SJCRH30 (cell line): ENCODE measurements at places on chromosomes 2 and 18.
A peak's percentile ranks its signal among the peaks of the same experiment; 100 is the strongest.

- DNase-seq: no peak
Measured at GRCh38 chr18:74897971-74898657, 300.4 kb downstream of the ZNF407 start.

DNA sequence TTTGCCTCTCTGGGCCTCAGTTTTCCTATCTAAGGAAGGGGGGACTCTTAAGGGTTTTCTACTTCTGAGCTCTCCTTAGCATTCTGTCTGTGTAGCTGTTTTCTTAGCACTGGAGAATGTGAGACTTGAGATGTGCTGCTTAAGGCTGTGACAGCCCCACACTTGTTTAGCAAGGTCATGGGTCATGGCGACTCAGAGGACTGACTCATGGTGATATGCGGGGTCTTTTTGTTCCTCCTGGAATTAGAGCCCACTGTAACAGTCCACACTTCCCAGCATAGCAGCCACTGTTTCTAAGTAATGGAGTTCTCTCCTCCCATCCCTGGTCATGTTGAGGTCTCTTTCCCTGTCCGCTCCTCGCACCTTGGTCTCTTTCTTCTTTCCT is 4.1 kb upstream of the LPIN1 start:
- DNase-seq: no peak

GRCh38 chr2:231449503-231450054 is 14.7 kb downstream of the NCL start:
- DNase-seq: no peak

- no peak for DNase-seq
Measured at GRCh38 chr2:88167740-88168139, 2.4 kb upstream of the THNSL2 start.

- peak; percentile 85 for DNase-seq
Measured at GRCh38 chr2:29309090-29310029, 194.1 kb downstream of the CLIP4 start.

DNA sequence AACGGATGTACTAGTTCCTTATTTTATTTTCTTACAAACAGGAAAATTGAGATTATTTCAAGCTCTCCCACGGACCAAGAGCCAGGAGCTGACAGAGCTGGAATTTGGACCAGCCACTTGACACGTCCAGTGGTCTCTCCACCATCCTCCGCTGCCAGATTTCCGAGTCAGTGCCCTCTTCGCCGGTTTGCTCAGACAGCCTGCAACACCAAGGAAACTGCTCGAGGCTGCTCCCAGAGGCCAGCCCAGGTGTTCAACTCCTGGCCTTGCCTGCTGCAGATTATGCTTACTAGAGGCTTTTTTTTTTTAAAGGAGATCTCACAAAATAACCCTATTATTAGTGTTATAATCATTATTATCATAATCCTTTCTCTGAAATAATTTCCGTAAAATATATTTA is 779.8 kb downstream of the RNF144A start:
- no peak for DNase-seq

- no peak for DNase-seq
Measured at GRCh38 chr2:100248971-100249370, 73.3 kb downstream of the LONRF2 start.

- no peak for DNase-seq
Measured at GRCh38 chr2:40240070-40240469, 211.8 kb downstream of the SLC8A1 start.

DNA sequence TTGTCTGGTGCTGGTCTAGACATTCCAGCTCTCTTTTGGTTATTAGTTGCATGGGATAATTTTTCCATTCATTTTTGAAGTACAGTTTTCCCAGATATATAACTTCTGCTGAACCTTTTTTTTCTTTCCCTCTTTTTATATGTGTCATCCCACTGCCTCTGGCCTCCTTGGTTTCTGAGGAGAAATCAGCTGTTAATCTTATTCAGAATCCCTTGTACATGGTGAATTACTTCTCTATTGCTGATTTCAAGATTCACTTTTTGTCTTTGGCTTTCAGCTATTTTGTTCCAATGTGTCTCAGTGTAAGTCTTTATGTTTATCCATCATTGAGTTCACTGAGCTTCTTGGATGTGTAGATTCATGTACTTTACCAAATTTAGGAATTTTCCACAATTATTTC is 99.7 kb downstream of the ARHGEF4 start:
- no peak for DNase-seq

GRCh38 chr2:27123302-27124150 is at the start of gene ABHD1:
TSS of gene ABHD1 (plus strand) at chr2:27123815. CDS start at chr2:27123949, 134 bp downstream.
- no peak for DNase-seq

DNA sequence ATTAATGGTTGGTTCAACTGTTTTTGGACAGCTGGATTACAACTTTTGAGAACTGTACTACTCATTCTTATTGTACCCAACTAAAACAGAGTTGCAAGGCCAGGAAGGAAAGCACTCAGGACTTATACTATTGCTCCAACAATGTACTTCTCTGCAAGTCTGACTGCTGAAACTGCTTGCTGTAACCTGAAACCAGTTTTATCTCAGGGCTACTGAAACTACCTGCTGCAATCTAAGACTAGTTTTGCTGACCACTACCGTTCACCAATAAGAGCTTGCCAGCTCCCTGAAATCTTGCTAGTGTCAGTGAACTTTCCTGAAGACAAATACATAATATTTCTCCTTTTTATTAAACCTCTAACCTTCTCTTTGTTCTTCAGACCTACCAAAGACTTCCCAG is 157.3 kb downstream of the CDCA7 start:
- no peak for DNase-seq

GRCh38 chr2:197293252-197294007 is 17.1 kb downstream of the ANKRD44 start:
- DNase-seq: no peak

DNA sequence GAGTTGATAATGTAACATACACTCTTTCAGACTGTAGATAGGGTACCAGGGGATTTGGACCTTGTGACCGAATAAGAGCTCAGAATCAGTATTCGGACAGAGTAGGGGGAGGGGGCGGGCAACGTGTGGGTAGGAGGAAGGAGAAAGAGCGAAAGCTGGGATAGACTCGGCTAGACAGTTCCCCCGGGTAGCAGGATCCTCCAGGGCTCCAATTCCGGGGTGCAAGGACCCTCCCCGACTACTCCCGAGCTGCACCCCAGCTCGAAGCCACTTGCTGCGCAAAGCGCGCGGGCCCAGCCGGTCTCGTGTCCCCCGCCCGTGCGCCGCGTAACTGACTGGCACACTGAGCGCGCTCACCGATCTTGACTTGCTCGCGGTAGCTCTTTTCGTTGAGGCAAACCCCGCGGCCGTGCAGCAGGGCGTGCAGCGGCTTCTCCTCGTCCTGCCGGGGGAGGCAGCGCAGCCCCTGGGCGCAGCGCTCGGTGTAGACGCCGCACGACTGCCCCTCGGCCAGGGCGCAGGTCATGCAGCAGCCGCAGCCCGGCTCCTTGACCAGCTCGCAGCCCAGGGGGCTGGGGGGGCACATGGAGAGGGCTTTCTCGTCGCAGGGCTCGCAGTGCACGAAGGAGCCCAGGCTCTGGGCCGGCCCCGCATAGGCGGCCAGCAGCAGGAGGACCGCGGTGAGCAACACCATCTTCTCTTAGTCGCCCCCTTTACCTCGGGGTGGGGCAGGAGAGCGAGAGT is 1.1 kb downstream of the IGFBP5 start:
- DNase-seq: peak; percentile 66

DNA sequence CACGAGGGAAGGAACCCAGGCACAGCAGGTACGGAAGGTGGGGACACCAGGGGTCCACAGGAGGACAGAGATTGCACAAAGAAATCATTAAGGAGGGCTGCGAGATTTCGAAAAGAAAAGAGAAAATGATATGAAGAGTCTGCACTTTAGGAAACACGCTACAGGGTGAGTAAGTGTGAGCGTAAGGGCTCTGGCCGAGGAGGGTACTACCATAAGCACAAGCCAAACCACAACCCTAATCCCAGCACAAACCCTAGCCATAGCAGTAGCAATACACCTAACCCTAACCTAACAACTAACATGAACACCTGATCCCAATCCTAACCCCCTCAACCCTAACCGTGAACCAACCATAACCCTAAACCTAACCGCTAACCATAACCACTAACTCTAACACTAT is 104.0 kb downstream of the ZNF516 start:
- no peak for DNase-seq

GRCh38 chr2:62200291-62200841 is 4.5 kb downstream of the B3GNT2 start:
- no peak for DNase-seq

DNA sequence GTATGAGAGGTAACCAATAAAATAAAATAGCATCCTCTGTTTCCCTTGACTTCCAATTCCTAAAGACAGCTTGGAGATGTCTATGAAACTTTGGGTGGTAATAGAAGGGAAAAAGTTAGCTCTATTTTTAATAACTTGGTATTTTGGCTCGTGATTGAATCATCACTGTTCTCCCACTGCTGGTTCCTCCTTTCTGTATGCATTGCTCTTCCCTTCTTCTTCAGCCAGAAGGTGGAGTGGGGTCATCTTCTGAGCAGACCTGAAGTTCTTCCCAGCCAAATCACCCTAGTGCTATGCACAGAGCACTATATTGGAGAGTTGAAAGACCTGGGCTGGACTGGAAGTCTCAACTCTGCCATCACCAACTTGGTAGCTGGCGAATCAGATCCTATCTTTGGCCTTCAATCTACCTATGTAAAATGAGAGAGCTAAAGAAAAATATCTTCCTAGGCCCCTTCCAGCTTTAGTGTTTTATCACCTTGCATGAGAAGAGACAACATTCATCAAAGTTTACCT is 54.1 kb downstream of the CPO start:
- no peak for DNase-seq

- no peak for DNase-seq
Measured at GRCh38 chr2:141929331-141930252, 201.2 kb downstream of the LRP1B start.

GRCh38 chr2:218992703-218993344 is 398 bp downstream of the CRYBA2 start:
- no peak for DNase-seq

DNA sequence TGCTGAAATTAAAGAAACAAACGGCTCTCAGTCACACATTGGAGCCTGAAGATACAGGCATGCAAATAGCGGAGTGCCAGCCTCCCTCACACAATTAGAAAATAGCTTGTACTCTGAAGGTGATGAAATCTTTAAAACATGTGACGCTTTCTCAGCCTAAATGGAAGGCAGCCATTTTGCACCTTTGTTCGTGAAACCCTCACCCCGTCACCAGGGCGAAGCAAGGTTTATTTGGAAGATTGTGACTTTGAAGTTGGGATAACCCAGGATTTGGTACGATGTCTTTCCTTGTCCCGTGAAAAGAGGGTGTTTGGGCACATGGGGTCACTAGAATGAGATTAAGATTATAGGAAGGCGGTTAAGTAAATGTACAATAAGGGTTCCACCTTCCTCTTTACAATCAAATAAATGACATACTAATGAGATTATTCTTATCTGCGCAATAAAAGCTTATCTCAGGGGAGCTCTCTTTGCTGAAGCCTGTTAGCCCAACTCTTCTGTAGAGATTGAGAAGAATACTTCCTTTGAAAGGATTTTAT is 4.2 kb downstream of the SH3BP4 start:
- DNase-seq: no peak

DNA sequence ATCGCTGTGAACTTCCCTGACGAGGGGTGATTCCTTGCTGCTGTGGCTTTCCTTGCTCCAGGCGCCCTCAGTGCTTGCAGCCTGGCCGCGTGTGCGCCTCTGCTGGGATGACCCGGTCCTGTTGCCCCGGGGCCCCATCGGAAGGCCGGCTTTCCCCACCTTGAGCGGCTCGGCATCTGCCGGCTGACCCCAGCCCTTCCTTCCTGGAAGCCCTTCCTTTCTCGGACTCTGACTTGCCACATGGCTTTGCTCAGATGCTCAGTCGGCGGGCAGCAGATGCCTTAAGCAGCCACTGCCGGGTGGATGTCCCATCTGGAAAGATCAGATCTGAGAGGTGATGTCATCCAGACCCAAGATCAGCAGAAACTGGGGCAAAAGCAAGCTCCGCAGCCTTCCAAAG is 100.5 kb upstream of the ODC1 start:
- peak; percentile 33 for DNase-seq

DNA sequence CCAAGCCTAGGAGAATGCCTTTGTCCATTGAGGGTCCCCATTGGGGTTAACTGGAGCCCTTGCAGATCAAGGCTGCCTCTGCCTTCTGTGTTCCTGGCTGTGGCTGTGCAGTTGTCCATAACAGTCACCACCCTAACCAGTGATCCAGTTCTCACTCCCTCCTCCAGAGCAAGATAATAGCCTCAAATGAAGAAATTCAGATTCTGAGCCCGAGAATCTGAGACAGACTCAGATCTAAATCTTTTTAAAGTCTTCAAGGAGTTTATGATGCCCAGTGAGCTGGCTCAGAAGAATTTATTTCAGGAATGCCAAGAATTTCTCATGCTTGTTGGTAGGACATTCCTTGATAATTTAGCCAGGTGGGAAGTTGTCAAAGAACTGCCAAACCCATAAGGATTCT is 44.3 kb upstream of the RAB6C start:
- no peak for DNase-seq

DNA sequence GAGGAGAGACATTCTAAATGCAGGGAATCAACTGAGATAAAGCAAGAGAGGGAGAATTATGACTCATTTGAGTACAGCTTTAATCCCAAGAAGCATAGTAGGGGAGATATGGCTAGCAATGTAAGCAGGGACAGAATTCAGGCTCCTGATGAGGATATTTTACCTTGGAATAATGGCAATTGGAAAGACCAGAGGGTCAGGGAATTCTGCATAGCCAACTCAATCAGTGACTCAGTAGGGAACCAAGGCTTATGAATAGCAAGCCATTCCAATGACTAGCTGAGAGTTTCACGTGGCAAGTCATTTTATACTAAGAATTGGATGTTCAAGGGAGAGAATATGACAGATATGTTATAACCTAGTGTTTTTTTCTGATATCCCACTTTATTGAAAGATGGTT is 563.8 kb upstream of the NETO1 start:
- no peak for DNase-seq

GRCh38 chr2:193627187-193627926 is 1432.6 kb upstream of the TMEFF2 start:
- no peak for DNase-seq

DNA sequence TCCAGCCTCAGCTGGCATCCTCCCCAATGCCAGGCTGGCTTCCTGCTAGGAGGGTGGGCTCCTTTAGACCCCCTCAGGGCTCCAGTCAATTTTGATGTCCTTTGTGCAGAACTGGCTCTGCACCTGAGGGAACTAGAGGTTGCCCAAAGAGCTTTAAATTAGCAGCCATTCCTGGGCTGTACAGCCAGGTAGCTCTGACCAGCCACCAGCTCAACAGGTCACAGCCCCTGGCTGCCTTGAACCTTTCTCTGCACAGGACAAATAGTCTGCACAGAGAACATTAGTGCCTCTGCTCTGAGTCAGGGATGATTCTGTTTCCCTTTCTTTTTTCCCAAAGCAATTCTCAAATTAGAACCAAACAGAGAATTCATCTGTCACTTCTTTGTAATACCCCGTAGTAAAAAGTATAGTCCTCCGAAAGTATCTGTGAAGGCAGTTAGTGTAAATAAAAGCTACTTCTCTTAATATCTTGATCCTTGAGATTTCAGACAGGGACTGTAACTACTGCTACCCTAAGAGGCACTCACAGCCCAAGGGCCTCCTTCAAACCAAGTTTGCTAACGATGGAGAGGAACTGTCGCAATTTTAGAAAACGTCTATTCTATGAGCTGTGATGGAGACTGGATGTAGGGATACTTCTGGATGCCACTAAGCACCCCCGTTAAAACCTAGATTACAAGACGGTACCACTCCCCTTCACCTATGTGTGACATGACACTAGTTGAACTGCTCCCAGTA is 3.0 kb downstream of the TTC32 start:
- DNase-seq: no peak
